ENCODE measurements at places on chromosomes 5 and 9. TPM values are rescaled to one million over a fixed set of nuclear protein-coding genes. Genes with fewer than 3 reads are reported as not detected.

LOX gene
- 0.23 TPM for total RNA-seq

- H3K4me3 ChIP-seq, result no peak overlapping the region
- no peaks in the 10 kb centered on the region for H3K4me1 ChIP-seq
- no peak overlapping the region for H3K27ac ChIP-seq
Measured at GRCh38 chr9:93168581-93168980, 15.4 kb upstream of the WNK2 start.

GRCh38 chr9:101176384-101176783 lies 147.9 kb downstream of the PLPPR1 start:
- H3K27me3 ChIP-seq, result no peaks in the 10 kb centered on the region
- no peak overlapping the region for H3K4me3 ChIP-seq
- DNase-seq, result no peak
- no peak overlapping the region for H3K27ac ChIP-seq
- H3K36me3 ChIP-seq, result no peaks in the 10 kb centered on the region

ZBTB43 gene
- total RNA-seq, result 36.1 TPM

DNA sequence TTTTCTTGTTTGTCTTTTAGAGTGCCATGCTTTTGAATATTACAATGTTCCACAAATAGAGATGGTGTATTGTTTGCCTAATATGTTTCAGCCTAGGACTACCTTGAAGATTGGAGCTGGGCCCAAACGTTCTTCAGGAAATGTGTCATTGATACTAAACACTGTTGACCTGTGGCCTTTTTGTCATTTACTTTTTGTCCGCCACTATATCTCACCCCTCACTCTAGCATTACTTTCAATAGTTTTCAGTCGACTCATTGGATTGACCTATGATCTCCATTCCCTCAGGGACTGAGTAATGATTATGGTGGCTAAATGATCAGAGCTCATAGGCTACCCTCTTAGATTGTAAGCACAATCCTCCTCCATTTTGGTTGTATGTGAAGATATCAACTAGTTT lies 115.8 kb downstream of the NUDT12 start:
- no peaks in the 10 kb centered on the region for H3K36me3 ChIP-seq
- H3K27me3 ChIP-seq, result no peaks in the 10 kb centered on the region
- peaks cover 50% of the 10 kb centered on the region for H3K4me1 ChIP-seq

GRCh38 chr5:93708442-93708841 lies 33.0 kb downstream of the POU5F2 start:
- H3K36me3 ChIP-seq, result no peaks in the 10 kb centered on the region
- DNase-seq, result no peak
- no peaks in the 10 kb centered on the region for H3K4me1 ChIP-seq
- no peak overlapping the region for H3K4me3 ChIP-seq

DNA sequence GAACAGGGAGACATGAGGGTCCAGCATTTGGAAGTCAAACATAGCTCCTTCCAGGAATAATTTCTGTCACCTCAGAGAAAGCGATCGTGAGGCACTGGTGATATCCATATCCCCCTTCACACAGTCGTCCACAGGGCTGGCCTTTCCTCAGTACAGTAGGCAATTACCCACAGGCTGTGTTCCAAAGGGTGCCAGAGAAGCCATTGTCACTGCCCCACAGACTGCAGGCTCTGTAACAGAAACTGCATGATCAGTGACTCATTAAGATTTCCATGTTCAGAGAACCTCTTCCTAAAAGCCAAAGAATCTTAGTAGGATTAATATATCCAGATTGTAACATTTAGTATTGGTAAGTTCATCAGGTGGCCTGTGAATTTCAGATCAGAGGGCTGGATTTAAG lies 127.6 kb downstream of the RPS23 start:
- no peak for DNase-seq
- no peaks in the 10 kb centered on the region for H3K36me3 ChIP-seq
- H3K4me3 ChIP-seq, result no peak overlapping the region
- no peaks in the 10 kb centered on the region for H3K4me1 ChIP-seq
- H3K27me3 ChIP-seq, result no peaks in the 10 kb centered on the region

GRCh38 chr5:164145458-164145857 lies 640.0 kb downstream of the MAT2B start:
- no peak overlapping the region for H3K4me3 ChIP-seq
- H3K27ac ChIP-seq, result no peak overlapping the region
- no peaks in the 10 kb centered on the region for H3K4me1 ChIP-seq
